Foreskin fibroblast (primary cell): ENCODE measurements at places on chromosomes 6 and 20.

GRCh38 chr20:38806855-38807655 is 1.6 kb downstream of the PPP1R16B start:
- no peak for DNase-seq

GRCh38 chr20:44646641-44647274 is 4.7 kb downstream of the ADA start:
- DNase-seq: peak; percentile 70

DNA sequence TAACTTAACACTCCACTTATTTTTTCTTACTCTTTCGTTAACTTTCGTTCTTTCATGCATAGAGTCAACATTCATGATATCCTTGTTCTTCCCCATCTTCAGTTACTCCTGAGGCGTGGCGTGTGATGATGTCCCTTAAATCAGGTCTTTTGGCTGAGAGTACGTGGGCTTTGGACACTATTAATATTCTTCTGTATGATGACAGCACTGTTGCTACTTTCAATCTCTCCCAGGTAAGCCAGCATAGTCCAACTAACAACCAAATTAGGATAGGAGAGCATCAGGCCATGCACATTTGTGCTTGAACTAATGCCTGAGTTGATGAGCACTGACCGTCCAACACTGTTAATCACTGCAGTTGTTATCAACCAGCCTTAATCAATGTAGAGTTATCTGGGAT is 119.6 kb downstream of the TMEM242 start:
- no peak for DNase-seq

- DNase-seq: no peak
Observed at GRCh38 chr20:12886618-12887363, 122.0 kb upstream of the SPTLC3 start.

DNA sequence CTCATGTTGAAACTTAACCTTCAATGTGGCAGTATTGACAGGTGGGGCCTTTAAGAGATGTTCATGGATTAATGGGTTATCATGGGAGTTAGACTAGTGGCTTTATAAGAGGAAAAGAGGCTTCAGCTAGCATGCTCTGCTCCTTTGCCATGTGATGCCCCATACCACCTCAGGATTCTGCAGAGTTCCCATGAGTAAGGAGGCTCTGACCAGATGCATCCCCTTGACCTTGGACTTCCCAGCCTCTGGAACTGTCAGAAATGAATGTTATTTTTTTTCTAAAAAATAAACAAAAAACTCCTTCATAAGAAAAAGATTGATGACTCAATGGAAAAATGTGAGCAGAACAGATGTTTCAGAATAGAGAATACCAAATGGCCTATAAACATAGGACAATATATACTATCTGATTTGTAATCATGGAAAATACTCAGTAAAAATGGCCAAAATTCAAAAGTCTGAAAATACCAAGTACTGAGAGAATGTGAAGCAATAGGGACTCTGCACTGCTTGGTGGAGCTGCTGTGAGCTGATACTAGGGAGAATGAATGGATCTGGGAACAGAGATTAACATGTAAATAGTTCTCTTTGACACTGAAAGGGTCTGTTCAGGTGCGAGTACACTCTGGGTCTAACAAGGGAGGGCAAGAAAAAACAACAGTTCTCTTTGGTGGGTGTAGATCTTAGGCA is 7.4 kb upstream of the TRIM39 start:
- no peak for DNase-seq

- no peak for DNase-seq
Observed at GRCh38 chr6:157550114-157550989, 169.4 kb downstream of the ZDHHC14 start.

DNA sequence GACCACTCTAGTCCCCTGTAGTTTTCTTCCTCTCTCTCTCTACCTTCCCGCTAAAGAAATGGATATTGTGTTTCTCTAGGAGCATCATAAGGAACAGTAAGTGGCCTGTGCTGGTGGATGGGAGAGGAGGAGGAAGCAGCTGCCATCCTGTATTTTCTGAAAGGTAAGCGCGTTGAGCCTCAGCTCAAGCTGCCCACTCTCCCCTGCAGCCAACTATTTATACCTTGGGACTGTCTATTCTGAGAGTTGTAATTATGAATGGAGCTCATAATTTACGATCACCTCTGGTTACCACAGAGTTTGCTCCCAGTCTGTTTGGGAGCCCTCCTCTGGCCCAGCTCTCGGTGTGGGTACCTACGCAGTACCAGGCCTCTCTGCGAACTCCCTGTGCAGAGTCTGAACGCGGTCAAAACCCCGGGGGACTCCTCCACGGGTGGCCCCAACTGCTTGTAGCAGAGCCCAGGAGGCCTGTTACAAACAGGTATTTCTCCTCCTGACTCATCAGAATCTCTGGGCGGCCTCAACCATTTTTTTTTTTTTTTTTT is 285.4 kb downstream of the SMOC2 start:
- DNase-seq: no peak

- DNase-seq: no peak
Observed at GRCh38 chr20:40499391-40499790, 189.6 kb downstream of the MAFB start.

DNA sequence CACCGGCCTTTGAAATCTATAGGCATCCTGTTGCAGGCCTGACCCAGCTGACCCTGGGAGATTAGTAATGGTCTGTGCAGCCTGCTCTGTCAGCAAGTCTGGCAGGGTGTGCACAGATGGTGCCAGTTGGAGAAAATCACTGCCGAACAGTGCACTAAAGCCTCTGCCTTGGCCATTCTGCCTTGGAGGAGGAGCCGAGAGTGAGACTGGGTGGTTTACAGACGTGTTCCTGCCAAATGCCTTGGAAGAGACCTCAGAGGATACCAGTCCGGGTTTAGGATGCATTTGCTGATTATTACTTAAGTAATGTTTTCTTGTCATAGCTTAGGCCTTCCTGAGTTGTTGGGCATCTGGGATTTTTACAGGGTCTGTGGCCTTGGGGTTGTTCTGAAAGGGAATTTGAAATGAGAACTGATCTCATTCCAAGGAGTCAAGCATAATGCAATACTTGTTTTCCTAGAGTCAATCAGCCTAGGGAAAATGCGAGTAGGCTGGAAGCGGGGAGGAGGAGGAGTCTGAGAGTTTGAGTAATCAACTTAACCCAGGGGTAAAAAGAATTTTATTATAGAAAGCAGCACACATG is 292.1 kb downstream of the SOX4 start:
- peak; percentile 65 for DNase-seq

GRCh38 chr6:109477725-109478124 is 5.3 kb downstream of the ZBTB24 start:
- DNase-seq: no peak

DNA sequence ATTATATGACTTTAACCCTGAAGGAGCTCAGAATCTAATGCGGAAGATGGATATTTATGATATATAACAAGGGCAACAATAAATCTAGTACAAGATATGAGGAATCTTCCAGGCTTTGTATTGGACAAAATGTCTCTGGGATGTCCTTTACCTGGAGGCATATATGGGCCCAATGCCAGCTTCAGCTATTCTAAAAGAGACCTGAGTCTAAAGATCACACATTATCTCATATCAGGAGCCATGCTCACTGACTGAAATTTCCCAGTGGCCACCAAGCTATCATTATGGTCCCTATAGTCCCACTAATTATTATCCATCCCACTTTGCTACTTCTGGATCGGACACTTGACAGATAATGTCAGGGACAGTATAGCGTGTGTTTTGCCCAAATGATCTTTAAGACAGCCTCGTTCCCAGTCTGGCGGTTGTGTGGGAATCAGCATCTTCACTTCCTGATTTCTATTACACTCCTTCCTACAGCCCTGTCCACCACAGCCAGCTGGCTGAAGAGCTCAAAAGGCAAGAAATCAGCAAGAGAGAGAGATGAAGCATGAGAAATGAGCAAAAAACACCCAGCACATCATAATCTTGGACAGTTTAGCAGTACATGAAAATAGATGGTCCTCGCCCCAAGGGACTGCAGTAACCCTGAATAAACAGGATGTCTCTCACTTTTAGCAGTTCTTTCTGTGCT is 34.9 kb downstream of the KLHL31 start:
- DNase-seq: no peak

- DNase-seq: peak; percentile 90
Observed at GRCh38 chr6:151276112-151276740, 36.5 kb downstream of the AKAP12 start.

DNA sequence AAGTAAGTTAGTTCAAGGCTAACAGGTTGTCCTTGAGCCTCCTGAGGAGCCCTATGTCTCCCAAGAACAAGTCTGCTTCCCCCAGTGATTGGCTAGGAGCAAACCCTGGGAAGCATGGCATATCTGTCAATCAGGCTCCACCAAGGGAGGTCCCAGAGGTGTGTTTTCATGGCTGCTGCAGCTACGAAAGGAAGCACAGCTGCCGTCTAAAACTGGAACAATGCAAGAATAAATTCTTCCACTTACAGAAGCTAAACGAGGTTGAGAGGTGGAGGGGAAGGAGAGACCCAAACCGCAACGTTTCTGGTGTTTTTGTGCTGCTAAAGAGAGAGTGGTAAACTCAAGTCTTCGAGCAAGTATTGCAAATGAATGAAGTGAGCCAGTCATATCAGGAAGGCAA is 4.9 kb upstream of the PTGIS start:
- no peak for DNase-seq

- DNase-seq: no peak
Observed at GRCh38 chr6:111715321-111715720, 109.6 kb upstream of the TRAF3IP2 start.

- DNase-seq: no peak
Observed at GRCh38 chr6:5731435-5731834, 275.3 kb downstream of the NRN1 start.

GRCh38 chr6:145842693-145843546 is 28.3 kb upstream of the FBXO30 start:
- DNase-seq: peak; percentile 27

GRCh38 chr6:151391471-151392413 is at the start of gene ZBTB2:
Gene ZBTB2 (minus strand): TSS chr6:151391559. CDS start chr6:151373637, 17,922 bp downstream.
- peak; percentile 64 for DNase-seq
